Hepatocyte (in vitro differentiated cells): ENCODE measurements at places on chromosomes 1 and 21. TPM values are rescaled to one million over a fixed set of nuclear protein-coding genes. Genes with fewer than 3 reads are reported as not detected.
A peak's percentile ranks its signal among the peaks of the same experiment; 100 is the strongest.

- no peak overlapping the region for H3K4me3 ChIP-seq
- H3K36me3 ChIP-seq: no peaks in the 10 kb centered on the region
- H3K27ac ChIP-seq: peak overlapping the region; percentile 11
- DNase-seq: no peak
- peaks cover 8% of the 10 kb centered on the region for H3K4me1 ChIP-seq
Measured at GRCh38 chr1:223621312-223621734, 44.2 kb downstream of the CAPN8 start.

DNA sequence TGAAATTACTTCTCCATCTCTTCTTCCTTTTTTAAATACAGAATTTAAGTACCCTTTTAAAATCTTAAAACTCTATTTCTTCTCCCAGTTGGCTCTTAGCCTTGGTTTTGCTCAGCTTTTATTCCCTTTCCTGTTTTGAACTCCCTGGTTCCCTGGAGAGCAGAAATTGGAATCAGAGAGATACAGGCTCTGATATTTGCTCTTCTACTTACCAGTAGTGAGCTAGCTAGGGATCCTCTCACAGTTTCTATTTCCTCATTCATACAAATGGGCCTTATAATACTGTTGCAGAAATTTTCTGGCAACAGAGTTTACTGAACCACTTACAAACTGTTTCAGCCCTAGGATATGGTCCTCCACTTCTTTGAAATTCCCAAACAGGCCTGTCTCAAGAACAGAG lies 606.3 kb downstream of the NUF2 start:
- H3K4me1 ChIP-seq: no peaks in the 10 kb centered on the region
- no peak overlapping the region for H3K27ac ChIP-seq
- H3K36me3 ChIP-seq: no peaks in the 10 kb centered on the region
- H3K4me3 ChIP-seq: no peak overlapping the region
- DNase-seq: no peak

OPRD1 gene
- total RNA-seq: 0.07 and 0.12 TPM in 2 replicates

FAM72B gene
- total RNA-seq: 1.5 TPM in 2 replicates
